Lower lobe of right lung (tissue), 2 donors: ENCODE measurements at places on chromosomes 5 and 9.

DNA sequence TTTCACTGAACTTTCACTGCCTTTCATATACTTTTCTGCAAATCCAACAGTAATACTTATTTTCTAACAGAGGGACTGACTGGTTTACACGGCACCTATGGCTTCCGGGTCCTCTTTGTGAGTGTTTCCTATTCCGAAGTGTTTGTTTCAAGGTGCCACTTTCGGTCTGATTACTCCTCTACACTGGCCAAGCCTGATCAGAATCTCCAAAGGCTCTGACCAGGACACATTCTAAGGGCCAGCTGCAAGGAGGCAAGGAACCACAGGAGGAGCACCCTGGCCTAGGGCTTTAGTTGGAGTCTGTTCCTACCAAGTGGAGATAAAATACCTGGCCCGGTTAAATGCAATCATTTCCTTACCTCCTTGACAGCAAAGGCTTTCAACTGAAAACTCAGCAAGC is 132.1 kb downstream of the GLIS3 start:
- H3K4me1 ChIP-seq: no peaks in the 10 kb centered on the region
- H3K36me3 ChIP-seq: no peaks in the 10 kb centered on the region
- DNase-seq: no peak
- H3K4me3 ChIP-seq: no peak overlapping the region

GRCh38 chr5:103272377-103272776 is 13.8 kb downstream of the MACIR start:
- no peak overlapping the region for H3K4me3 ChIP-seq
- H3K36me3 ChIP-seq: peaks cover 9% of the 10 kb centered on the region
- no peak overlapping the region for H3K27ac ChIP-seq
- DNase-seq: no peak
- H3K27me3 ChIP-seq: no peaks in the 10 kb centered on the region
- peaks cover 9% of the 10 kb centered on the region for H3K4me1 ChIP-seq

- DNase-seq: no peak
- no peak overlapping the region for H3K4me3 ChIP-seq
- H3K27me3 ChIP-seq: no peaks in the 10 kb centered on the region
- no peaks in the 10 kb centered on the region for H3K36me3 ChIP-seq
- H3K4me1 ChIP-seq: no peaks in the 10 kb centered on the region
Measured at GRCh38 chr9:69339620-69340019, 14.6 kb downstream of the ENTREP1 start.

DNA sequence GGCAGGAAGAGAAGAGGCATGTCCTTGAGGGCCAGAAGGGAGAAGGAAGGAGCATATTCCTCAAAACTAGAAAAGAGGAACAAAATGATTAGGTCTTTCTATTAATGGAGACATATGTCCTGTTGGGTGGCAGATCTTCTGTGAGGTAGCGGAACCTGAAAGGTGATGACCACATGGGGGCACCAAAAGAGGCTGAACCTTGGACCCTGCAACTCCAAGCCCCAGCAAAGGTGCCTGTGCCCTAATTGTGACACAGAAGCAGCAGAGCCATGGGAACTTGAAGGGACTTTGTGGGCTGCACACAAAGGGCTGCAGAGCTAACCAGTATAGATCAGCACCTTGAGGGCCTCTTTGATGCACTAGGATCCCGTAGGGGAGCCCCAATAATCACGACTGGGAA is 158.0 kb downstream of the BAAT start:
- no peaks in the 10 kb centered on the region for H3K36me3 ChIP-seq
- DNase-seq: no peak
- no peak overlapping the region for H3K4me3 ChIP-seq

GRCh38 chr9:26266146-26266793 is 588.0 kb upstream of the TUSC1 start:
- H3K27ac ChIP-seq: no peak overlapping the region
- no peaks in the 10 kb centered on the region for H3K27me3 ChIP-seq
- no peaks in the 10 kb centered on the region for H3K4me1 ChIP-seq
- no peaks in the 10 kb centered on the region for H3K36me3 ChIP-seq
- no peak overlapping the region for H3K4me3 ChIP-seq

- H3K36me3 ChIP-seq: no peaks in the 10 kb centered on the region
- no peaks in the 10 kb centered on the region for H3K27me3 ChIP-seq
- H3K4me3 ChIP-seq: no peak overlapping the region
- no peak overlapping the region for H3K27ac ChIP-seq
Measured at GRCh38 chr5:173458828-173459609, 130.8 kb upstream of the STC2 start.

- H3K36me3 ChIP-seq: peaks cover 16% of the 10 kb centered on the region
- peak overlapping the region; percentile 56 for H3K4me3 ChIP-seq
- peaks cover 36% of the 10 kb centered on the region for H3K4me1 ChIP-seq
Measured at GRCh38 chr9:2158766-2159430, 143.8 kb downstream of the SMARCA2 start.

DNA sequence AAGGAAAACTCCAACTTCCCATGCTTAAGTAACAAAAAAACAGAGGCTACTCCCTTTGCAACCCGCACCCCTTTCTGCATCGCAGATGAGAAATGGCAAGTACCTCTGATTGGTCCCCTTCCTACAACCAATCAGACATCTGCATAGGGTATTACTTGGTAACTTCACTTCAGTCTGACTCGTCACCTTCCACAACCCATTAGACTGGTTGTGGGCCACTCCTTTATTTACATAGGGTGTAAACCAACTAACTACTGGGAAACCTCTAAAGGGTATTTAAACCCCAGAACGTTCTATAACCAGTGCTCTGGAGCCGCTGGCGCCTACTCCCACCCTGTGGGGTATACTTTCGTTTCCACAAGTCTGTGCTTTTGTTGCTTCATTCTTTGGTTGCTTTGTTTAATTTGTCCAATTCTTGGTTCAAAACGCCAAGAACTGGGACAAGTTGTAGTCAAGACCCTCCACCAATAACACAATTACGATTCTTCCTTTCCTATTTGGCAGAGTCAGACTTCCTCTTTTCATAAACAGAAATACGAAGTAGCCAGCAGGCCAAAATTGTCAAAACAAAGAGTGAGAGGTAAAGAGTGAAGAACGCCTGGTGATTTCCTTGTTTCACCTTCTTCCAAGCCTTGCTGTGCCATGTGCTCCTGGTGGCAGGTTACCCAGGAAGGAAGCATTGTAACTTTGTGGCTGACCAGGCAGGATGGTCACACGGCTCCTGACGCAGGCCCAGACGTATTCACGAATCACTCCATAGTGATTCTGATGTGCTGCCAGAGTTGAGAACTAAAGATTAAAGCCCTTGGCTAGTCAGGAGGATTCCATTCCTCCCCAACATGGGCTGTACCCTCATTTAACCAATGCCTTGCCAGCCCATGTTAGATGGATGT is 477.4 kb downstream of the ARHGEF28 start:
- no peak overlapping the region for H3K4me3 ChIP-seq
- peaks cover 9% of the 10 kb centered on the region for H3K4me1 ChIP-seq

GRCh38 chr9:35859310-35859989 is 10.8 kb downstream of the OR13J1 start:
- no peak overlapping the region for H3K4me3 ChIP-seq
- H3K36me3 ChIP-seq: no peaks in the 10 kb centered on the region
- no peaks in the 10 kb centered on the region for H3K4me1 ChIP-seq
- DNase-seq: no peak
- H3K27ac ChIP-seq: no peak overlapping the region
- no peaks in the 10 kb centered on the region for H3K27me3 ChIP-seq

DNA sequence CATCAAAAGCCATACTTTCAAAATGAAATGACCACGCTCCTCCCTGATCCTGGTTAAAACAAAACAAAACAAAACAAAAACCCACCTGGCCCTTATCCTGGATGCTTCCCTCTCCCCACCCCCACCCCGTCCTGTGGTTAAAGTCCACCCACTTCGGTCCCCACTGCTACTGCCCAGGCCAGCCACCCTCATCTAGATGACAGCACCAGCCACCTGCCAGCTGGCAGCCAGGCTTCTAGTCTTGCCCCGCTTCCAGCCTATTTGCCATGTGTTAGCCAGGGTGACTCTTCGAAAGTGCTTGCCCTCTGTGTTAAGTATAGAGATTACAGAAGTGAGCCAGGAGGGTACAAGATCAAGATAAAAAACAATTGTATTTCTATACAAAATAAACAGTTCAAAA is 27.5 kb upstream of the NCS1 start:
- DNase-seq: no peak
- H3K4me1 ChIP-seq: peaks cover 10% of the 10 kb centered on the region
- H3K36me3 ChIP-seq: no peaks in the 10 kb centered on the region
- no peak overlapping the region for H3K4me3 ChIP-seq
- no peak overlapping the region for H3K27ac ChIP-seq

DNA sequence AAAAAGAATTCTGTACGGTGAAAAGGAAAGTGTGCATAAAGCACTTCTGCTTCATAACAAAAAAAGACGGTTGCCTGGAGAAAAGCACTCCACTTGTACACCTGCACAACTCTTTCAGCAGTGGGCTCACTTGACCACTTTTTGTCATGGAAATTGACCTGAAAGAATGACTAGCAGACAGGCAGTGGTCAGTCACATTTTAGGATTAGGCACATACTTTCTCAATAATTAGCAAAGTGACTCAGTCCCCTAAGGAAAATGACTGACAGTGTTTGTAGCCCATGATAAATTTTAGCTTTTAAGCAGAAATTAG is 169.3 kb downstream of the FANCC start:
- H3K4me1 ChIP-seq: no peaks in the 10 kb centered on the region
- H3K27ac ChIP-seq: no peak overlapping the region
- no peak for DNase-seq
- H3K4me3 ChIP-seq: no peak overlapping the region

GRCh38 chr5:126364206-126364902 is 58.9 kb upstream of the GRAMD2B start:
- H3K4me1 ChIP-seq: no peaks in the 10 kb centered on the region
- no peak for DNase-seq
- no peaks in the 10 kb centered on the region for H3K27me3 ChIP-seq
- no peaks in the 10 kb centered on the region for H3K36me3 ChIP-seq
- H3K27ac ChIP-seq: no peak overlapping the region

GRCh38 chr9:133631111-133631510 is 5.1 kb upstream of the DBH start:
- H3K36me3 ChIP-seq: no peaks in the 10 kb centered on the region
- no peaks in the 10 kb centered on the region for H3K27me3 ChIP-seq
- no peak overlapping the region for H3K4me3 ChIP-seq

- H3K27me3 ChIP-seq: no peaks in the 10 kb centered on the region
- H3K36me3 ChIP-seq: no peaks in the 10 kb centered on the region
- H3K4me3 ChIP-seq: no peak overlapping the region
- H3K4me1 ChIP-seq: no peaks in the 10 kb centered on the region
- DNase-seq: no peak
Measured at GRCh38 chr9:91690540-91691249, 259.3 kb downstream of the ROR2 start.

DNA sequence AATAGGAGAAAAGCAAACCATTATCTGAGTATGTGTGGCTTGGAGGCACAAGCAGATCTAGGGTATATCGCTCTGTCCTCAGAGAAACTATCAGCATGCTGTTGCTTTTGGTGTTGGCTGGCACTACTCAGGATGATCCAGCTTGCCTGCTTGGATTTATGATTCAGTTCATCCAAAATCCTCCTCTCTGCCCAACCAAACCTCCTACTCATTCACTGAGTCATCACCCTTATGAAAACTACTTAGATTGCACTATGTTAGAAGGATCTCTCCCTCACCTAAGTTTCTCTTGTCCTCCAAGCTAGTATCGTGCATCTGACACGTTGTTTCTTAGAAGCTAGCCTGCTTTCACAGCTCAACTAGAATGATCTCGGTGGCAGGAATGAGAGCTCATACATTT is 14.2 kb upstream of the ZBED3 start:
- H3K36me3 ChIP-seq: no peaks in the 10 kb centered on the region
- no peak overlapping the region for H3K4me3 ChIP-seq
- H3K27ac ChIP-seq: no peak overlapping the region
- DNase-seq: no peak
- no peaks in the 10 kb centered on the region for H3K27me3 ChIP-seq

DNA sequence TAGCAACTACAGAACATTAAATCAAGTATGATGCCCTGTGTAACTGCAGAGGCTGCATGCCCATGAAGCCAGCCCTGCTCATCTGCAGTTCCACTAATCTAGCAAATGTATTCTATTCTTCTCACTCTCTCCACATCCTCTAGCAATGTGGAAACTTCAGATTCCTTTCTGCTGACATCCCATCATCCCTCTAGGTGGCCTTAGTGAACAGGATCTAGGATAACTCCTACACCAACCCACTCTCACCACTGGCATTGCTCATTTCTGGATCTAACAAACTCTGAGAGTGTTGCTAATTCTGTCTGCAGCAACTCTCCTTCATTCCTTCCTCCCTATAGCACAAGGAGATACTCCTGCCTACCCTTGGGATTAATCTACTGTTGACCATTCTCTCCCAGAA is 80.8 kb downstream of the FAM81B start:
- H3K4me3 ChIP-seq: no peak overlapping the region
- DNase-seq: no peak
- H3K27ac ChIP-seq: no peak overlapping the region
- H3K36me3 ChIP-seq: peaks cover 45% of the 10 kb centered on the region
- no peaks in the 10 kb centered on the region for H3K27me3 ChIP-seq
- peaks cover 6% of the 10 kb centered on the region for H3K4me1 ChIP-seq

GRCh38 chr5:73619606-73620333 is 6.2 kb upstream of the ARHGEF28 start:
- H3K27ac ChIP-seq: no peak overlapping the region
- H3K36me3 ChIP-seq: no peaks in the 10 kb centered on the region
- no peak for DNase-seq
- H3K4me3 ChIP-seq: no peak overlapping the region

- H3K27ac ChIP-seq: no peak overlapping the region
- H3K36me3 ChIP-seq: no peaks in the 10 kb centered on the region
- H3K27me3 ChIP-seq: no peaks in the 10 kb centered on the region
- no peak for DNase-seq
Measured at GRCh38 chr9:88605512-88606362, 70.8 kb downstream of the NXNL2 start.

- no peak overlapping the region for H3K4me3 ChIP-seq
- H3K4me1 ChIP-seq: no peaks in the 10 kb centered on the region
- no peaks in the 10 kb centered on the region for H3K36me3 ChIP-seq
- H3K27ac ChIP-seq: no peak overlapping the region
- DNase-seq: no peak
Measured at GRCh38 chr5:114678778-114679177, 316.9 kb downstream of the KCNN2 start.

GRCh38 chr5:116009806-116010205 is 22.5 kb upstream of the ARL14EPL start:
- no peaks in the 10 kb centered on the region for H3K4me1 ChIP-seq
- H3K27me3 ChIP-seq: no peaks in the 10 kb centered on the region
- H3K36me3 ChIP-seq: no peaks in the 10 kb centered on the region
- no peak overlapping the region for H3K27ac ChIP-seq
- H3K4me3 ChIP-seq: no peak overlapping the region
- no peak for DNase-seq

- no peak overlapping the region for H3K27ac ChIP-seq
- no peak overlapping the region for H3K4me3 ChIP-seq
- H3K4me1 ChIP-seq: no peaks in the 10 kb centered on the region
- H3K36me3 ChIP-seq: no peaks in the 10 kb centered on the region
- no peaks in the 10 kb centered on the region for H3K27me3 ChIP-seq
Measured at GRCh38 chr5:26691486-26691885, 346.9 kb downstream of the CDH9 start.

GRCh38 chr5:156699147-156699546 is 150.9 kb upstream of the PPP1R2B start:
- H3K4me1 ChIP-seq: no peaks in the 10 kb centered on the region
- no peaks in the 10 kb centered on the region for H3K27me3 ChIP-seq
- DNase-seq: no peak
- H3K36me3 ChIP-seq: no peaks in the 10 kb centered on the region
